NCI-H510A treated with DMSO at 0.1 percent for 48 hours (cell line): ENCODE measurements at places on chromosomes 4 and X.

DNA sequence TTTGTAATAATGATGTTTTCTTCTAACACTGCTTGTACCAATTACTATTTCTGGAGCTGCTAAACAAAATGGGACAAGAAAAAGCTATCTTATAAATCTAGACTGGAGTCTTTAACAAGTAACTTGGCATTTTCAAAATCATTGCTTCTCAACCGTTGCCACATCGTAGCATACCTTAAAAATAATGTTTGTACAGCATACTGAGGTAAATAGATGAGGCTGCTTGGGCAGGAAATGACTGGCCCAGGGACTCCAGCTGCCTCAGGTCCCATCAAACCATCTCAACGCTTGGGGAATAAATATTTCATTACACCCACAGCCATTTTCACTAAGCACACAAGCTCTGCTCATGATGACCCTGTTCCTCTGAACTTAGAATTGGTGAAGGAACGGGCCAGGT is 115.1 kb downstream of the SPANXA1 start:
- DNase-seq = no peak

DNA sequence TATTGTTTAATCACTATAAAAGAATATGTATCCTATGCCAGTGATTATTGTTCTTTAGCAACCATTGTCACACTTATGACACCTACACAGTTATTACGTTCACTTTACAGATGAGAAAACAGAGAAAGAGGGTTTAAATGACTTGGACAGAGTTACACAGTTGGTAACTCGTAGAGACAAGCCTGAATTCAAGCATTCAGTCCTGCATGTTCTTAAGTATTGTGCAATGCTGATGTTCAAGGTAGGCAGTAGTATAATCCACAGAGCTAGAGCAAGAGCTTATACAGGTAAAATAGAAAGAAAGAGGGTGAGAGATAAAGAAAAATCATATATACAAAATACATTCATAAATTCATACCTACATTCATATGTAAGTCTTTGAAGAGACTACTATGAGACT is 249.8 kb upstream of the ANXA10 start:
- no peak for DNase-seq

- no peak for DNase-seq
Measured at GRCh38 chr4:1717129-1718094, 3.7 kb downstream of the TMEM129 start.

- no peak for DNase-seq
Measured at GRCh38 chr4:181619651-181620050, 623.6 kb upstream of the TENM3 start.

DNA sequence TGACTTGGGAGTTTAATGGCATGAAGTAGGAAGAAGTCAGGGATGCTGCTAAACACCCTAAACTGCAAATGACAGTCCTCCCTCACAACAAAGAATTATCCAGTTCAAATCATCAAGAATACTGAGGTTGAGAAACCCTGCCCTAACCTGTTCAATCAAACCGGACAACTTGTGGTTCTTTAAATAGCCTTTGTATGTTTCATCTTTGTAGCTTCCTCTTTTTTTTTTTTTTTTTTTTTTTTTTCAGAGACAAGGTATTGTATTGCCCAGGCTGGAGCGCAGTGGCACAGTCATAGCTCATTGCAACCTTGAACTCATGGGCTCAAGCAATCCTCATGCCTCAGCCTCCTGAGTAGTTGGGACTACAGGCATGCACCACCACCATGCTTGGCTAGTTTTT is 52.5 kb upstream of the TTC29 start:
- no peak for DNase-seq

- DNase-seq = no peak
Measured at GRCh38 chr4:41992967-41993857, 2.9 kb downstream of the SLC30A9 start.

- no peak for DNase-seq
Measured at GRCh38 chr4:66785479-66785878, 759.8 kb downstream of the CENPC start.

- DNase-seq = no peak
Measured at GRCh38 chrX:117538178-117539089, 578.2 kb downstream of the KLHL13 start.

DNA sequence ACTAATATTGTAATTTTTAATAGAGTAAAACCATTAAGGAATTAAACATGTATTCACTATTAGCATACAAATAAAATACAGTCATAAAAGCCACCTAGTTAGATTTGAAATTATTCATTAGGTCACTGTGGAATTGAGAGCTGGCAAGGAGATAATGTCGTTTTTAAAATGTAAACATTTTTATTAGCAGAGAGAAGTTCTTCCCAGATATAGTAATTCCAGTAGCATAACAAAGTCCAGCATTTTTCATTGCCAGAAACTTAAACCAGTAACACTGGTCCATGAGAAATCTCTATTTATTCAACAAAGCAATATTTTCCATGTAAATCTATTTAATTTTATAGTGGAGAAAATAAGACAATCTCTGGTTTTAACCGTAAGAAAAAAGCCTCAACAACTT is 17.5 kb downstream of the ENOX2 start:
- no peak for DNase-seq

GRCh38 chrX:39672405-39672804 is 425.4 kb downstream of the BCOR start:
- DNase-seq = no peak

DNA sequence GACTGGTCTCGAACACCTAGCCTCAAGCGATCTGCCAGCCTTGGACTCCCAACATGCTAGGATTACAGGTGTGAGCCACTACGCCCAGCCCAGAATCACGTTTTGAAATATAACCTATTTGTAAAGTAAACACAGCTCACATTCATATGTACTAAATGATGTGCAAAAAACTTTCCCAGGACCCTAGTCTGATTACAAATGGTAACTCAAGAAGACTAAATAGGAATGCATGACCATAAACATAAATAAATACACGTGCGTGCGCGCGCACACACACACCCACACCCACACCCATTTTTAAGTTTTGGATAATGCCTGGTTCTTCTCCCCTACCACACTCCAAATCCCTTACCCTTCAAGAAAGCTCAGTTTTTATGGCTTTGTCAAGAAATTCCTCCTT is 163.9 kb downstream of the NR3C2 start:
- no peak for DNase-seq

DNA sequence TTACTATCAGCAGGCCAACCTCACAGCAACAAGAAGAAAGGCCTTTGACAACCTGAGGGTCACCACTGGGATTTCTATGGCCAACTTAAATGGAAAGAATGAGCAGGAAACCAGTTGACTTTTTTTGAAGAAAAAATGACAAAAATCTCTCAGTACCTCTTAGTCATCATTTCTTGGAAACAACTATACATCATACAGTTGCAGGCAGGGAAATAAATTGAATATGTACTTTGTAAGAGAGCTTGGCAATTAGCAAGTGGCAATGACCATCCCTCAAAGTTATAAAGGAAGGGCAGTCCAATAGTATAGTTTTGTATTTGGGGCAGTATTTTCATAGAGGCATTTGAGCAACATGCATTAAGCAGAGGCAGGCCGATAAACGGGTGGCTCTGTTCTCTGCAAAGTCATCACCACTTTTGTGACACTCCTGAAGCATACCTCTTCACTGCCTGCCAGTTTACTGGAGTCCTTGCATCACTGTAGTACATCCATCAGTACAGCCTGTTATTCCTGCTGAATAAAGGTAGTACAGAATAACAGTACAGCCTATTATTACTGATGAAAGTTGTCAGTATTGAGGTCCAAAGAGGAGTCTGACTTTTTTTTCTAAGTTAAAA is 83.3 kb upstream of the AMELX start:
- no peak for DNase-seq

GRCh38 chr4:142083264-142083663 is 446.9 kb downstream of the IL15 start:
- DNase-seq = no peak

DNA sequence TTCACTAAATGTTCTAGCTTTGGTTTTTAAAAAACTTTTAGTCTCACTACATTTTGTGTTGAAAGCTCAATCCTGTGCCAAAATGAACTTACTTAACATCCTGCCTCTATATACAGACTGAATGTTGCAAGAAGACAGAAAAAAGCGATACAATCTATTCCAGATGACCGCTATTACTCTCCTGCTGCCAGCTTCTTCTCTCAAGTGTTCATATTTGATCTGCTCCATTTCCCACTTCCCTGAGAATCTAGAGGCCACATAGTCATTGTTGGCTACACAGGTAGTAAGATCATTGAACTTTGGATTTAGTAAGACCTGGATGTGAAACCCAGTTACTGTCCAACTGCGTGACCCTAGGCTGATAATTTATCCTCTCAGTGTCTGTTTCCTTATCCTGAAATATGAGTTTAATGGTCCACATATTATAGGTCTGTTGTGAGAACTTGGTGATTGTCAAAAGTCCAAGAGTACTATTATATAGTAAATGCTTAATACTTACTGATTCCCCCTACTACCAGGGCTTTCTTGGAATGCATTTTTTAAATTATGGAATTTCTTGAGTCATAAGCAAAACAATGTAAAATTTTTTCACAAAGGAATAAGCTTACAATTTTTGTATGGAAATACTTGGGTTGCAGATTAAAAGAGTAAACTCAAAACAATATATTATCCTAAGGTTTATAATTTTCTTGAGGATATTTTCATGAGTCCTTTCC is 976.8 kb upstream of the ADGRL3 start:
- DNase-seq = no peak
